ENCODE measurements at places on chromosomes 1 and 21. TPM values are rescaled to one million over a fixed set of nuclear protein-coding genes. Genes with fewer than 3 reads are reported as not detected.
A peak's percentile ranks its signal among the peaks of the same experiment; 100 is the strongest.

Gene BNIPL
- total RNA-seq: 0.98 TPM

GRCh38 chr1:149937759-149938158 lies 1.1 kb upstream of the MTMR11 start:
- H3K27me3 ChIP-seq: no peaks in the 10 kb centered on the region
- peaks cover 34% of the 10 kb centered on the region for H3K4me1 ChIP-seq
- H3K36me3 ChIP-seq: no peaks in the 10 kb centered on the region
- DNase-seq: no peak

DNA sequence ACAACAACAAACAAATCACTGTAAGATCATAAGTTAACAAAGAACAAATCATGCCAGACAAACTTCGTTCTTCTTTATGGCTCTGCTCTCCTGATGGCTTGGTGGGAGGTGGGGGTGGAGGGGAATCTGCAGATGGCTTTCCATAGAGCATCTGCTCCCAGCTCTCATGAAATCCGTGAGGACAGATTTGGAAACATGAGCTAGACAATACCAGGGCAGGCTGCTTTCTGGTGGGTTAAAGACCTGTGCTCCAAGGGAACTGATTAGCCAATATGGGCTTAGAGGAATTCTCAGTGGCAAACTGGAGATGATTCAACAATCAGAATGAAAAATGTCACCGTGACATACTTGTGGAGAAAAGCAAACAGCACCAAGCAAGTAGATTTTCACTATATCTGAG lies 69.4 kb upstream of the TLR5 start:
- H3K27me3 ChIP-seq: peaks cover 5% of the 10 kb centered on the region
- H3K4me3 ChIP-seq: no peak overlapping the region
- H3K4me1 ChIP-seq: no peaks in the 10 kb centered on the region
- H3K27ac ChIP-seq: no peak overlapping the region
- DNase-seq: no peak
- H3K36me3 ChIP-seq: no peaks in the 10 kb centered on the region

- H3K36me3 ChIP-seq: peaks cover 10% of the 10 kb centered on the region
- DNase-seq: no peak
- peaks cover 6% of the 10 kb centered on the region for H3K27me3 ChIP-seq
- peaks cover 4% of the 10 kb centered on the region for H3K4me1 ChIP-seq
- H3K4me3 ChIP-seq: no peak overlapping the region
These were observed 3.3 kb upstream of the SKI start for GRCh38 chr1:2224631-2225428.

Gene RAD54L
- 44.0 TPM for total RNA-seq

GRCh38 chr1:62450301-62450700 lies 13.5 kb downstream of the USP1 start:
- no peak overlapping the region for H3K4me3 ChIP-seq
- H3K4me1 ChIP-seq: peaks cover 46% of the 10 kb centered on the region
- H3K27ac ChIP-seq: peak overlapping the region; percentile 72
- DNase-seq: no peak

DNA sequence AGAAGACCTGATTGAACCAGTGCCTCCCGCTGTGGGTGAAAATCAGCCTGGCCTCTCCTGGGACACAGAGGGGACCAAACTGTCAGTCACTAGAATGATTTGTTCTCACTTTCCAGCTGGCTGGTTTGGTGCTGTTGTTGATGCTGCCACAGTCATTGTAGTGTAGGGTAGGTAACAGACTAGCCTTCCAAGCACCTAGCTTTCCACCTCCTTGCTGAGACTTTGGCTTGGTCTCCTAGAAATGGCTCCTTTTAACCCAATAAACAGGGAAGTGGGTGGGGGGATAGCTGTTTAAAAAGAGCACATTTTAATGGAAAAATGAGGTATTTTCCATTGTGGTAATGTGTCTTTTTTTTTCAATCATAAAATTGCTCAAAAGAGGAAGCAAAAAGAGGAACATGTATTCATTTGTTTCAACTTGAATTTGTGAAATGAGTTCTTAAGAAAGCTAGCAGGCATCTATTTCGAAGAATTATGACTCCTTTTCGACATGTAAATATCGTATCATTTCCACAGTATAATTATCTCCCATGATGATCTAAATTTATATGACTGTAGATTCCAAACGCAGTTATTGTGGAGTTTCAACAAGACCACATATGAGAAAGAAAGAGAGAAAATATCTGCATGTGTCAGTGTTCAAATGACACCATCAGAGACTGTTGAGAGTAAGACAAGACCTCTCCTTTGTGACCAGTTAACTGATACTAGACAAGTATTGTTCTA lies 190.1 kb downstream of the HLX start:
- no peaks in the 10 kb centered on the region for H3K27me3 ChIP-seq
- no peak overlapping the region for H3K27ac ChIP-seq
- no peak overlapping the region for H3K4me3 ChIP-seq
- peaks cover 4% of the 10 kb centered on the region for H3K4me1 ChIP-seq
- DNase-seq: no peak

DNA sequence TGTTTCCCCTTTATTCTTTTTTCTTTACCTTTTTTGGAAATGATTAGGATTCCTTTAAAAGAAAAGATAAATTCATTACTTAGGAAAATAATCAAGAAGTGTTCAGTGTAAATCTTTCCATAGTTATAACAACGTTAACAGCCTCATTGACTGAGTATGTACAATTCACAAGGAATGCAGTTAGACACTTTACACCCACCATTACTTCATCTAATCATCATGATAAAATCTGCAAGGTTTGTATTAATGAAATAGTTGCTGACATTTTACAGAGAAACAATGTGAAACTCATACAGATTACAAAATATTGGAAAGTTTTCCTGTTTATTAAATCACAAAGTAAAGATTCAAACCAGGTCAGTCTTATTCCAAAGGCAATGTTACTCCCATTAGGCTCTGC lies 59.3 kb upstream of the NEGR1 start:
- no peak for DNase-seq
- H3K27ac ChIP-seq: no peak overlapping the region
- H3K27me3 ChIP-seq: no peaks in the 10 kb centered on the region
- no peaks in the 10 kb centered on the region for H3K36me3 ChIP-seq
- H3K4me1 ChIP-seq: no peaks in the 10 kb centered on the region
- H3K4me3 ChIP-seq: no peak overlapping the region

DNA sequence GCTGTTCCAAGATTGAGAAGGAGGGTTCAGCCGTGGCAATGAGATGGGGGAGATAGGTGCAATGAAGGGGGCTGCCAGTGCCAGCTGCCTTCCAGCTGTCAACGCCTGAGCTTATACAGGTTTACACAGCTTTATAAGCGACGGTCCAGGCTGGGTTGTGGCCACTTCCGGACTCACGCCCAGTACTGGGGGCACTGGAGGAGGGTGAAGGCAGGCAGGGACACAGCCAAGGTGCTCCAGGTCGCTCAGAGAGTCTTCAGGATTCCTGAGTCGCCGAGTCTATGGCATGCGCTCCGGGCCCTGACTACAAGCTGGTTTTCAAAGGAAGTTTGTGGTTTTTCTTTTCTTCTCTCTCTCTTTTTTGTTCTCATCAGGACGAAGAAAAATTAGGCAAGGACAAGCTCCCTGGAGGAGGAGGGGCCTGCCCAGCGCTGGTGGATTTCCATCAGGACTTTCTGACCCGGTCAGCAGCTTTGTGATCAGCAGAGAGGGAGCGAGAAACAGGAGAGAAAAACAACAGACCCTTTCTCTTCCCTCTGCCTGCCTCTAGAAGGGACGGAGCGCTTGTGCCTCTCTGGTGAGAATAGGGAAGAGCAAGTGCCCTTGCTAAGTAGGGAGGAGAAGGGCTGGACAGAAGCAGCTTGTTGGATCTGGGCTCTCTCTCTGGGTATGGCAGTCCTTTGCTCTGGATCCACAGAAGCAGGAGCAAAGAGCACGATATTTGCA lies at the start of gene MINDY1:
TSS of gene MINDY1 (minus strand) at position 576 of the 726 bp plus-strand sequence. CDS start 4,285 bp downstream, outside the sequence.
- peaks cover 83% of the 10 kb centered on the region for H3K4me1 ChIP-seq
- H3K27me3 ChIP-seq: no peaks in the 10 kb centered on the region
- DNase-seq: peak; percentile 46
- H3K36me3 ChIP-seq: peaks cover 14% of the 10 kb centered on the region
- H3K4me3 ChIP-seq: peak within 1 kb of the TSS; percentile 93

DNA sequence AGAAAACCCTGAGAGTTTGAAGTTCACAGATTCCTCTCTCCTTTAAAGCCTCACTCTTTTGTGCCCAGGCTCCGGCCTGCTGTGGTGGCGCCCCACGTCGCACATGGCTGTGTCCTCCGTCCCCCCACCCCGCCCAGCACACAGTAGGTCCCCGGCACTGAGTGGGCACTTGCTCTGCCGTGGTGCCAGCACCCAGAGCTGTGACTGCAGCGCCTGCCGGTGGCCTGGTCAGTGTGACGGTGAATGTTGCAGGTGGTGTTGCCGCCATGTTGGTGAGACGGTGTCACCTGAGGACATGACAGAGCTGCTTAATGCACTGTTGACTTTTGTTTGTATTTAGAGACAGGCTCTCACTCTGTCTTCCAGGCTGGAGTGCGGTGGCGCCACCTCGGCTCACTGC lies 3.4 kb downstream of the ATAD3C start:
- H3K4me3 ChIP-seq: no peak overlapping the region
- no peaks in the 10 kb centered on the region for H3K4me1 ChIP-seq
- H3K27ac ChIP-seq: no peak overlapping the region
- no peak for DNase-seq

Gene ST3GAL3
- 14.2 TPM for total RNA-seq

GRCh38 chr1:243924188-243924587 lies 74.1 kb upstream of the AKT3 start:
- H3K27me3 ChIP-seq: peaks cover 15% of the 10 kb centered on the region
- no peaks in the 10 kb centered on the region for H3K4me1 ChIP-seq
- no peak overlapping the region for H3K4me3 ChIP-seq
- no peaks in the 10 kb centered on the region for H3K36me3 ChIP-seq

DNA sequence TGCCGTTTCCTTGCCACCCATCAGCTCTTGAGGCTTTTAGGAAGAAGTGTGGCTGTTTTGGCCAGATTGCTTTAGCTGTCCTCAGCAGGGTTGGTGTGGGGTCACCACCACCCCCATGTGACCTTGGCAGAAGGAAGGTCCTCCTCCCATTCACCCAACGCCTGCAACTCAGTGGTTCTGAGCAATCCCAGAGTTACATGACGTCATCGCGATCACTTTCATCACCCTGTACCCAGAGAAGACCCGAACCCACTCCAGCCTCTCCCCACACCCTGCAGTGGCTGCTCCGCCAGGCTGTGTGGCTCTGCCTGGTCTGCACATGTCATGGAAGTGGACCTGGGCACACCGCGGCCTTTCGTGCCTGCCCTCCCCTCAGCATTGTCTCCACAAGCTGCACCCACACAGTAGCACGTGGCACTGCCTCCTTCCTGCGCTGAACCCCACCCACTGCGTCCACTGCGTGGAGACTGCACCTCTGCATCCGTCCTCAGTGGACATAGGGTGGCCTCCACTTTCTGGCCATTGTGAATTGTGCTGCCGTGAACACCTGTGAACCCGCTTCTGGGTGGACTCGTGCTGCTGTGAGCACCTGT lies 16.5 kb downstream of the FAAP20 start:
- no peaks in the 10 kb centered on the region for H3K27me3 ChIP-seq
- H3K4me1 ChIP-seq: peaks cover under 1% of the 10 kb centered on the region
- H3K36me3 ChIP-seq: no peaks in the 10 kb centered on the region
- no peak overlapping the region for H3K27ac ChIP-seq
- no peak for DNase-seq
- no peak overlapping the region for H3K4me3 ChIP-seq

Data from activated CD4-positive, alpha-beta memory T cell treated with anti-CD3 and anti-CD28 coated beads, Interleukin-2, amount 10 ng/mL, durations not matched to agents 7 days and 5 days (primary cell).